ENCODE measurements at places on chromosomes 7 and 10.
A peak's percentile ranks its signal among the peaks of the same experiment; 100 is the strongest.

DNA sequence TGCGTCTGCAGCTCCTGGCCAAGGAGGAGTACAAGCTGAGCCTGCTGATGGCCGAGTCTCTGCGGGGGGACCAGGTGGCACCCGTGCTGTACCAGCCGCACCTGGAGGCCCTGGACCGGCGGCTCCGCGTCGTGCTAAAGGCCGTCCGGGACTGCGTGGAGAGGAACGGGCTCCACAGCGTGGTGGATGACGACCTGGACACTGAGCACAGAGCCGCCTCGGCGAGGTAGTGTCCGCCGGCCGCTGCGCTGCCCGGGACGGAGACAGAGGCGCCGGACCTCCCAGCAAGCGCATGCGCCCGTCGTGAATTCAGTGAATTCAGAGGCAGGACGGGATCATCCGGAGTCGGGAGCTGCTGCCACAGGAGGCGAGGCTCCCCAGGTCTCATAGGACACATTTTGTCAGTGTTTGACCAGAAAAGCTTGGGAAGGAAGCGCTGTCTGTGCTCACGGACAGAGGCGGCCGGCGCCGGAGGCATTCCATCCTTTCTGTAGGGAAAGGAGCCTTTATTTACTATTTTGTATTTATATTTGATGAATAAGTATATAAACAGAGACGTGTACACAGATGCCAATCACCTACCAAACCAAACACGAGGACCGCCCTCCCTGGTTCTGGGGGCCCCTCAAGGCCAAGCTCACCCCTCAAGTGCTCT, 30.1 kb upstream of the FOXL3 start:
- peak; percentile 14 for DNase-seq

GRCh38 chr10:89478085-89478738, 57.2 kb downstream of the SLC16A12 start:
- DNase-seq, result no peak

DNA sequence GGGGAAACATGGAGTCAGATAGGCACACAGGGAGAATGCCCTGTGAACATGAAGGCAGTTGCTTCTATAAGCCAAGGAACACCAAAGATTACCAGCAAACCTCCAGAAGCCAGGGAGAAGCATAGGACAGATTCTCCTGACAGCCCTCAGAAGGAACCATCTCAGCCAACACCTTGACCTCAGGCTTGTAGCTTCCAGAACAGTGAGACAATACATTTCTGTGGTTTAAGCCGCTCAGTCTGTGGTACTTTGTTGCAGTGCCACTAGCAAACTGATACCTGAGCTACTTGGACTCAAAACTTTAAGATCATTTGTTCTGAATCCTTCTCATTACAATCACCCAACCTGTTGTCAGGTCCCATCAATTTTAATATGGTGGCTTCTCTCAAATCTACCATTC, 31.2 kb downstream of the ABLIM1 start:
- DNase-seq, result no peak

DNA sequence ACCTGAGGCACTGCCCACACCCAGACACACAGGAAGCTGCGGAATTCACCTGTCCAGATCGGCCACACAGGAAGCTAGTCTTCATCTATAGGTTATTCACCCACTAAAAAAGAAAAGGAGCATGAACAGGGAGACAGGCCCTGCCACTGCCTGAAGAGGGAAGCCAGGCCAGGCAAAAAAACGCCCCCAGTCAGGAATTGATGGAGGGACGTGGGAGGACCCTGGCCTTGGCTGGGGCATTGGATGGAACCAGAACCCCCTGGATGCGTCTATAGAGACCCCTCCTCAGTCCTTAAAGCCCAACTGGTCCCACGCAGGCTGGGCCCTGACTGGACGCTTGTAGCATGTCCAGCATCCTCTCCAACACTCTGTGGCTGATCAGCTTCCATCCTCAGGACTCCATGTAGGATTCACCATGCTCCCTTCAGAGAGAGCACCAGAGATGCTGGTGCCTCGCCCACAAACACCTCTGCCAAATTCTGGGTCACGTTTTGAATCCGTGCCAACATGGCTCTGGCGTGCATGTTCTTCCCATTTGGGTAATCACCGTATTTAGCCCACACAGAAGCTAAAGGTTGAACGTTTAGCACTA, 259.3 kb upstream of the TCERG1L start:
- no peak for DNase-seq

DNA sequence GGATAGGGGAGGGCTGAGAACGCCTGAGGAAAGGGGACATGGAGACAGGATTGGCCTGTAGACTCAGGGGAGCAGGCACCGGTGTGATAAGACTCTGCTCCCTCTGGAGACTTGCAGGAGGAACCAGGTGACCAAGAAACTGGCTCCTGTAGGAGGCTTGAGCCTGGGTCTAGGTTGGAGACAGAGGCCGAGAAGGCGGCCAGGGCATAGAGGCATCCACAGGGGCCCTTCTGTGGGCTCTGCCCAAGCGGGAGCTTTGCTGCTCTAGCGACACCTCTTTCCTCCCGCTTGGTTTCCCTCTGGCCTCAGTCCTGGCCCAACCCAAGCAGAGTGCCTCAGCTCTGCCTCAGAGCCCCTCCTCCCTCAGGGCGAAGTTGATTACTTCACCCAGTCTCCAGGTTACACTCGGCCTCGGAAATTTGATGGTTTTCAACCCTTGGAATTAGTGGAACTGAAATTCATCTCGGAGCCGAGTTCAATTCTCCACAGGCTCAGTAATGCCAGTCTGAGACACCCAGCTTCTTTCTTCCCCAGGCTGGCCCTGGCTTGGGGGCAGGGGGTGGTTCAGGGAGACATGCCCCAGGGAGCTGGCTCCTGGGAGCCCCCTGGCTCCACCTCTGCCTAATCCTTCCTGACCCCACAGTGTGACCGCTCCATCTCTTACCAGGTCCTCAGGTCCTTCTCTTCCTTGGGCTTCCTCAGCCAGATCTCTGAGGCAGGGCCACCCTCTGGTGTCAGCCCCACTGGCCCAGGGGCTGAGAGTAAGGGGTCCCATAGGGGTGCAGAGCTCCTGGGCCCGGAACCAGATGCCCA, 60.4 kb downstream of the PAX2 start:
- DNase-seq, result no peak

DNA sequence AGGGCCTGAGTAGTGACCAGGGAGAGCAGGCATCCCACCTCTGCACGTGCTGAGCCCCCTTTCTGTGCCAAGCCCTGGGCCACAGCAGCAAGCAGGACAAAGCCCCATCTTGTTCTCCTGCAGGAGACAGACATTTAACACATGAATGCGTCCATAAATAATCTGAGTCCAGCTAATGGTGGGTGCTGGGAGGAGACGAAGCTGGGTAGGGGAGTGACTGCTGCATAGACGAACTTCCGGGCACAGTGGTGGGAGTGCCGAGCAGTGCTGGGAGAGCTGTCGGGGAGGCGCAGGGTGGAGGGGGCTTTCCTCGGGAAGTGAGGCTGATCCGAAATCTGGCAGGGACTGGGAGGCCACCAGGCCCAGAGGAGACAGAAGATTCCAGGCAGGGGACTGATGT, 35.2 kb upstream of the SLC29A3 start:
- no peak for DNase-seq

- DNase-seq, result no peak
Measured at GRCh38 chr10:86264481-86265231, 101.9 kb downstream of the GRID1 start.

- DNase-seq, result no peak
Measured at GRCh38 chr10:125711110-125711750, 8.3 kb upstream of the EDRF1 start.

- no peak for DNase-seq
Measured at GRCh38 chr7:80392229-80393169, 119.4 kb downstream of the GNAT3 start.

DNA sequence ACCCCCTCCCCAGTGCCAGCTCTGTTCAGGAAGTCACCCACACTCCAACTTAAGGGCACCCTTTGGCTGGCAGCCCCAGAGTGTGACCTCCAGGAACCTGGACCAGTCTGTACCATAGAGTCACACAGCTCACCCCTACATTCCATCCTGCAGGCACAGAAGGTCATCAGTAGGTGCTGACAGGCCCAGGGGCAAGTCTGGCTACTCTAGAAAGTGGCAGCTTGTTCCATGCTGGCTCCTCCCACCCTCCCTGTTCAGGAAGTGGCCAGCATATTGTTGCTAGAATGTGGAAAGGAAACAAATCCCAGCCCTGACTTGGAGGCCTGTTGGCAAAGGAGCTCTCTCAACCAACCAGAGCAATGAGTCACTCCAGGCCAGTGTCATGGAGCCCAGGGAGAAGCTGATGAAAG, 3.2 kb upstream of the NCOA4 start:
- no peak for DNase-seq

DNA sequence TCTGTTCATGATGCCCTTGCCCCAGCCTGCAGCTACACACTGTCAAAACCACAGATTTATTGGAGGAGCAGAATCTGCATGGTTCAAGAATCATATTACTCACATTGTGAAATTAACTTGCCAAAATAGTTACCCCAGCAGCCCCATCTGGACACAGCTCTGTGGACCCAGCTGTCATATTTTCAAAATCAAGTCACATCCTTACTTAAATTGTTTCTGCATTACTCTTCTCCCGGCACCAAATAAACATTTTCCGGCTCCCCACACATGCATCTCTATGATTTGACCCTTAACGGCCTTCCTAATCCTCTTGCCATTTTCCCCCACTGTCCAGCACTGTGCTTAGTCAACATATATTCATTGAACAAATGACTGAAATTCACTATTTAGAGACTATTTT, 43.8 kb upstream of the GPR26 start:
- DNase-seq, result no peak

GRCh38 chr7:85890244-85890811, 703.5 kb upstream of the SEMA3D start:
- no peak for DNase-seq

- DNase-seq, result no peak
Measured at GRCh38 chr7:103680161-103681144, 234.4 kb upstream of the SLC26A5 start.

- no peak for DNase-seq
Measured at GRCh38 chr10:125262409-125262808, 102.0 kb upstream of the CTBP2 start.

DNA sequence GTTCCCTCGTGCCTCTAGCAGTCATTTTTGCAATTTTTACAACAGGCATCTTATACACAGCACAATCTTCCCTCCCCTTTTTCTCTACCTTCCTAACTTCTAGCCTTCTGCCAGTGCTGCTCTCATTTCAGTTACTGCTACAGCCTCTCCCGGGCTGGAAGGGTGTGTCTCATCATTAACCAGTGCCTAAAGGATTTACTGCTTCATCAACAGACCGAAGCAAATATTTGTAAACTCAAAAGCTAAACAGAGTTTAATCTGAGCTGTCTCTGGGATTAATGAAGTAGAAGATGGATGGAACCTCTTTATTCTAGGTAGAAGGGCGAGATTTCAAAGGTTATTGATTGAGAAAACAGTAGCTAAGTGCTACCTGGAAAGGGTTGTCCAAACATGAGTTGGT, 94.3 kb downstream of the PRPF18 start:
- DNase-seq, result no peak

GRCh38 chr7:26200038-26200443, 505 bp downstream of the HNRNPA2B1 start:
- peak; percentile 65 for DNase-seq

- no peak for DNase-seq
Measured at GRCh38 chr10:73581918-73582317, 9.2 kb downstream of the USP54 start.

GRCh38 chr7:95396136-95397032, at the start of gene PON3:
PON3 (minus strand) TSS chr7:95396375; CDS start chr7:95396350, 25 bp downstream.
- DNase-seq, result no peak

DNA sequence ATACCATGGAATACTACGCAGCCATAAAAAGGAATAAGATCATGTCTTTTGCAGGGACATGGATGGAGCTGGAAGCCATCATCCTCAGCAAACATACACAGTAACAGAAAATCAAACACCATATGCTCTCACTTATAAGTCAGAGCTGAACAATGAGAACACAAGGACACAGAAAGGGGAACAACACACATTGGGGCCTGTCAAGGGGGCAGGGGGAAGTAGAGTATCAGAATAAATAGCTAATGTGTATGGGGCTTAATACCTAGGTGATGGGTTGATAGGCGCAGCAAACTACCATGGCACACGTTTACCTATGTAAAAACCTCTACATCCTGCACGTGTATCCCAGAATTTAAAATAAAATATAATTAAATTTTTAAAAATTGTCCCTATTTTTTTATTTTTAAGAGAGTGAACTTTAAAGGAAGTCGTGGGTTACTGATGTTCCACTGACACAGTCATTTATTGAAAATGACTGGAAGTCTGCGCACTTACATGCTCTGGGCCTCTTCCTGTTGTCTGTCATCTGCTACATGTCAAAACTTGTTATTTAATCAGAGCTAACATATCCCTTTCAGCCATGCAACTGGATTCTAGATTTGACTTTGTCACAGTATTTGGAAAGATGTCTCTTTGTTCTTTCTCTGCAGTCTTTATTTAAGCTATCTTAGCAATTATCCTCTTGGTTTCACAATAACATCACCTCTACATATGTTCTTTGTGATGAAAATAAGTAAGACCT, 73.7 kb upstream of the ABCB5 start:
- DNase-seq, result no peak

GRCh38 chr10:69202332-69202731, 17.8 kb upstream of the HKDC1 start:
- DNase-seq, result no peak
